ENCODE measurements at places on chromosomes 2 and 18.

- no peak for DNase-seq
These were observed 83.8 kb upstream of the FAM237A start for GRCh38 chr2:206558492-206558891.

DNA sequence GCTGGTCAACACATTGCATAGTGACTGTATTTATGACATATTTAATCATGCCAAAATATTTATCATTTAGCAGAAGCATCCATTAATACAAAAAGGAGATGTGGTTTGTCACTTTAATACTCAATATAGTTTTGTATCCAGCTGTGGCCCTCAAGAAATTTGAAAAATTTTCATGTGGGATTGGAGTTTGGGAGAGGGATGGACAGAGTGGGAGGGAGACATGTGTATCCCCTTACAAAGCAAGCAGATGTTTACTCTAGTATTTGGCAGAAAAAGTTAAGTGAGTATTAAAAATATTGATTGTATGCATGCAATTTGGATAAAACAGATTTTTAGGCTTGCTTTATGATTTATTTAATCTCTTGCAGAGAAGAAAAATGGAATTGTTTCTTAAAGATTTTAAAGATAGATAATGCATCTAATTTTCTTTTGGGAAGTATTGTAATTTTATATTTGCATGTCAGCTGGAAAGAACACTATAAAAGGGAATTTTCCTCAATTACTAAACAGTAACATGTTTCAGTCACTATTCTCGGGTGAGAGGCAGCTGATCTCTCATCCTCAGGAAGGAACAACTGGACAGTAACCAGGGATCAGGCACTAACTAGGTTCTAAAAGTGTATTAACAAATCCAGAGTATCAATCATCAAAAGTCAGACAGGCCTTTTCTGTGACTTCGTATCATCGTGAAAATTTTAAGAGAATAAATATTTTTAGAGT, 1184.7 kb upstream of the NXPH2 start:
- no peak for DNase-seq

- DNase-seq = no peak
These were observed 550.2 kb upstream of the SETBP1 start for GRCh38 chr18:44130376-44130942.

- DNase-seq = no peak
These were observed 112.0 kb upstream of the STPG4 start for GRCh38 chr2:47266939-47267710.

DNA sequence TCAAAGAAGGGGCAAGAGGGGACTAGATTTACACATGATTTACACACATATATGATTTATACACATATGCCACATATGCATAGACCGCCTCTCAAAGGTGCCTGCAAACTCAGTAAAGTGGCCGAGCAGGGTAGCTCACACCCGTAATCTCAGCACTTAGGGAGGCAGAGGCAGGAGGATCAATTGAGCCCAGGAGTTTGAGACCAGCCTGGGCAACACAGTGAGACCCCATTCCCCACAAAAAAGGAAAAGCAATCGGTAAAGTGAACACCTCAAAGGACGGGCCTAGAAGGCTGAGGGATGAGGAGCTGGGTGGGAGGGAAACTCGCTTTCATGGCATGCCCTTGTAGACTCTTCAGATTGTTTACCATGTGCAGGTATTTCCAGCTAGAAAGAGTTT, 5.1 kb downstream of the ANKRD39 start:
- no peak for DNase-seq

- DNase-seq = no peak
These were observed 62.0 kb downstream of the MAP3K20 start for GRCh38 chr2:173137610-173138009.
